ENCODE measurements at places on chromosomes 6 and 20. TPM values are rescaled to one million over a fixed set of nuclear protein-coding genes. Genes with fewer than 3 reads are reported as not detected.

The WFDC5 gene
- not detected for total RNA-seq

The CDH22 gene
- total RNA-seq = not detected

The SPTLC3 gene
- total RNA-seq = 5.5 TPM

The GNAS-AS1 gene
- 1.5 TPM for total RNA-seq

Measured in H4 (cell line).